IMR-90 (cell line): ENCODE measurements at places on chromosomes 4 and X. TPM values are rescaled to one million over a fixed set of nuclear protein-coding genes. Genes with fewer than 3 reads are reported as not detected.

The GAB1 gene
- 8.9 and 12.0 TPM in 2 replicates for total RNA-seq

The SSX4 gene
- not detected in 2 replicates for total RNA-seq

GRCh38 chr4:39134683-39135306 is 47.5 kb upstream of the WDR19 start:
- no peaks in the 10 kb centered on the region for H3K36me3 ChIP-seq
- H3K4me1 ChIP-seq: peaks cover 4% of the 10 kb centered on the region; the same call in 1 of the 2 replicates
- no peaks in the 10 kb centered on the region for H3K27me3 ChIP-seq
- peak; percentile 1 for DNase-seq

DNA sequence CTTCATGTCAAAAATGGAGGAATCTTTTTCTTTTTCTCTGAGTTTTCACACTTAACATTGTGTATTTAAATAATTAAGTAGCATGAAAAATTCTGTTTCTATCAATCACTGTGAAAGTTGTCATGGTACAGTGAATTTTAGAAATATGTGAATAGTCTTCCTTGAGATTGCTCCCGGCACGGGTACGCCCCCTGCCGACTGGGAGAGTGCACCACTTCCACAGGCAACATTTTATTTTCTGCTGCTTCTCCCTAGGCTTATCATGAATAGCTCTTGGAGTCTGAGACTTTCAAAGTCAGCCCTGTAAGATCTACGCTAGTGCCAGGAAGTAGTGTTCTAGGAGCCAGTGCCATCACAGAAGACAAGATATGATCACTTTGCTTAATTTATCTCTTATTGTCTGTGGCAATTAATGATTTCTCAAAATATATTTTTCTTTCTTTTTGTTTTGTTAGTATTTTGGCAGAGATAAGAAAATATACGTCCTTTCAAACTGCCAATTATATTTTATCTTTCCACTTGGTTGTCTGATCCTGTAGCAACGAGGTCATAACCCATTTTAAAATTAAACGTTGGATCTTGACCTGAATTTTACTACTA is 763.8 kb upstream of the AADAT start:
- no peak overlapping the region for H3K4me3 ChIP-seq
- no peaks in the 10 kb centered on the region for H3K4me1 ChIP-seq
- DNase-seq: no peak

DNA sequence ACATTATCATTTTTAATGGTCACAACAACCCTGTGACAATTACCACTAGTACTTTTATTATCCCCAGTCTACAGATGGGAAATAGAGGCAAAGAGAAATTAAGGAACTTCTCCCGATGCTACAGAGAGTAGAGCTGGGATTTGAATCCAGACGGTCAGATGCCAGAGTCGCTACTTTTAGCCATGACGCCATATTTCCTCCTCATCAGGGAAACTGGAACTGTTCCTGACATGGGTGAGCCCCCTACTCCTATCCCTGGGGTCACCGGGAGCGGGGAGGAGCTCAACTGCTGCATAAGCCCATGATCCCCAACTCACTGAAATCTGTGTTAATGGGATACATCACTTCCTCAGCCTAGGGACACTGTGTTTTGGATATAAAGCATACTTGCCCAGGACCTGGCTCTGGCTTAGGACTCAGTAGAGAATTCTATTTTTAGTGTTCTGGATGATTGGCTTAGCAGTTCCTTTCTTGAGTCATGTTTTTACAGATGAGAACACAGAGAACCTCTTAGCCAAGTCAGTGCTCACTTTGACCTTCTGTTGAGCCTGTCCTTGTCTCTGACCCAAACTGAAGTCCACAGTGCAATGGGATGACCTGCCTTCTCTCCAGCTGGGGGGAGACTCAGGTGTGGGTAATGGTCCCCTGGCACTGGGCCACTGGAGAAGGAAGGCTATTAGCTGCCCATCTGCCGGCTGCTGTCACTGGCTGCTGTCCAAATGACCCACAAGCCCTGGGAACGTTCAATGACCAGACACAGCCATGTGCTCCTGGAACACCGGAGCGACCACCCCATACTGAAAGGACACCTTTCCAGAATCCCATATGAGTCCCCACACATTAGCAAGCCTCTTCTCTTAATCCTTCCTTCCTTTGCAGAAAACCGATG is 90.8 kb upstream of the SHISA3 start:
- no peak for DNase-seq
- H3K4me3 ChIP-seq: no peak overlapping the region
- H3K4me1 ChIP-seq: peaks cover 2% of the 10 kb centered on the region; the same call in 1 of the 2 replicates
- no peaks in the 10 kb centered on the region; the same call in 1 of the 2 replicates for H3K27me3 ChIP-seq

DNA sequence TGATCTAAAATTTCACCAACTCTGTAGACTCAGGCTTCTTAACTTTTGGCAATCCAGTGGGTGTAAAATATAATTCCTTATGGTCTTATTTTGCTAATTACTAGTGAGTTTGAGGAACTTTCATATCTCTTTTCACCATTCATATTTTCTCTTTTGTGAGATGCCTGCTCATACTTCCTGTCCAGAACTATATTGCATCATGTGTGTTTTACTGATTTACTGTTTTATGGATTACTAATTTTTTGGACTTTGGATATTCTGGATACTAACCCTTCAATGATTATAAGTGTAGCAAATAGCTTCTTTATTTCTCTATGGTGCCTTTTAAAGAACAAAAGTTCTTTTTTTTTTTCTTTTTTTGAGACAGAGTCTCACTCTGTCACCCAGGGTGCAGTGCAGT is 20.6 kb downstream of the GSX2 start:
- DNase-seq: no peak
- no peak overlapping the region for H3K27ac ChIP-seq
- H3K36me3 ChIP-seq: no peaks in the 10 kb centered on the region
- no peak overlapping the region for H3K4me3 ChIP-seq

DNA sequence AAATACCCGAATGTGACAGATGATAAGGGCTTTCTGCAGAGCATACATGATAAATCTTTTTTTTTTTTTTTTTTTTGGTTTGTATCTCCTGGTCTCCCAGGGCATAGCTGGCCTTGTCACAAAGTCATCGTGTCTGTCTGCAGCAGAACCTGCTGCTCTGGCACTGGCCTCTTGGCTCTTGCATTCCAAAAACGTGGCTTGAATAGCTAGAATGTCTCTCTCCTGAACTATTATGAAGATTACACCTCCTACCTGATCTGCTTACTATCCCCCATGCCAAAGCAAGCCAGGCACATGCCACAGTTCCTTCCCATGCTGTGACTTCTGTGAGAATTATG is 50.4 kb upstream of the SCRG1 start:
- no peaks in the 10 kb centered on the region for H3K36me3 ChIP-seq
- H3K4me1 ChIP-seq: peaks cover 8% of the 10 kb centered on the region; the same call in 1 of the 2 replicates
- no peak overlapping the region for H3K27ac ChIP-seq
- no peaks in the 10 kb centered on the region for H3K27me3 ChIP-seq
- no peak for DNase-seq

DNA sequence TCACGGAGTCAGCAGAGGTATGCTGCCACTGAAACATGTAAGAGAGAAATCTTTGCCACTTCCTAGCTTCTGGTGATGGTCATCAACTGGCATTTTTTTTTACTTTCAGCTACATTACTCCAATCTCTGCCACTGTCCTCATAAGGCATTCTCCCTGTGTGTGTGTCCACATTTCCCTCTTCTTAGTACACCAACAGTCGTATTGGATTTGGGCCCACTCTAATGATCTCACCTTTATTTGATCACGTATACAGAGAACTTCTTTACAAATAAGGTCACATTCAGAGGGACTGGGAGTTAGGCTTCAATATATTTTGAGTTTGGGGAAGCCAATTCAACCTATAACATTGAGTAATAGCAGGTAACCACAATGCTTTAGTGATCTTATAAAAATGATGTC is 649.1 kb downstream of the GRID2 start:
- no peak overlapping the region for H3K4me3 ChIP-seq
- DNase-seq: no peak
- no peaks in the 10 kb centered on the region for H3K36me3 ChIP-seq

DNA sequence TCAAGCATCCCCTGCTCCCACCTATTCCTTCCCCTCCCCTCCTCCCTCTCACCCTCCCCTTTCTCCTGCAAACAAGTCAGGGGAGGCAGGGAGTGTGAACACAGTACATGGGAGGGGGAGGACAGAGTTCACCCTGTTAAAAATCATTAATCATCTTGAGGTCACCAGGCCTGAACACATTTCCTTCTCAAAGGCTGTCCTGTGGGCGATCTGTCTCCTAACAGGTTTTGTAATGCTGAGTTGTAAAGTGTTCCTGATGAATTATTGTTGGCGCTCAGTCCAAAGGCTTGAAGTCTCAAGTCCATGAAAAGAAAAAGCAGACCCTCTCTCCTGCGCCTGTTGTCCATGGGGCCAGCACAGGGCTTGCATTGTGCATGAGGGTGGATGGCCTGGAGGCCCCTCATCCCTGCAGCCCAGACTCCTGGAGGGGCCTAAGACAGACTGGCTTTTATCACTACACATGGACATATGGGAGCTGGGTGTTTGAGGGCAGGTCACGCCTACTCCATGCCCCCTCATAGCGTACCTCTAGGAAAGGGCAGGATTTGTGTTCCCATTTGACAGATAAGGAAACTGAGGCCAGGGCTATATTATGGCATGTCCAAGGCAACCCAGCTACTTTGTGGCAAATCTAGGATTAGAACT is 189.1 kb downstream of the RAB28 start:
- no peaks in the 10 kb centered on the region for H3K27me3 ChIP-seq
- H3K36me3 ChIP-seq: no peaks in the 10 kb centered on the region
- no peak overlapping the region for H3K4me3 ChIP-seq
- no peak for DNase-seq
- H3K27ac ChIP-seq: no peak overlapping the region
- no peaks in the 10 kb centered on the region for H3K4me1 ChIP-seq

DNA sequence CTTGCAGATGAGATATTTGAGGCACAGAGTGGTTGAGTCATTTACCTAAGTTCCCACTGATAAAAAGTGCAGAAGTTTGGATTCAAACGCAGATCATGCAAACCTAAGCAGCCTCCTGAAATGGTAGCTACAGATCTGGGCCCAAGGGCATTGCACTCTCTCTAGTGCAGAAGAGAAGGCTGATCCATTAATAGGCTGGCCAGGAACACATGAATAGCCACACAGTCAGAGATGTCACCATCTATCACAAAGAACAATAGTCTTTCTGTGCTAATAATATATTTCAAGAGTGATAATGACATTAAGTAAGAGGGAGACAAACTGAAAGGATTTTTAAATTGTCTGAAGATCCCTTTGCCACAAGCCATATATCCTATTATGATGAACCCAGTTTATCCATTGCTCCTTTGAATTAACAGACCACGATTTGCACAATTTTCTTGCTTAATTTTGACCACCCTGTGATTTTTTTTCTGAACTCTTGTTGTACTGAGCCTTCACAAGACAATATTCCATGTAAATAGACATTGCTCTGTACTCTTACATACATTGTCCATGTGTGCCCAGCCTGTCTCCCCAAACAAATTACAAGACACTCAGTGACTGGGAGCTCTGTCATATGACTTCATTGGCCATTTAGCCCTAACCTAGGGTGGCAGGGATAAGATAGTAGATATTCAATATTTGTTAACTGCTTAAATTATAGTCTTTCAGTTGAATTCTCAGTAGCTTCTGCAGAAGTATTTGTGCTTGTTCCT is 112.4 kb upstream of the RBPJ start:
- H3K27ac ChIP-seq: no peak overlapping the region
- H3K4me1 ChIP-seq: peaks cover 6% of the 10 kb centered on the region; the same call in 1 of the 2 replicates
- H3K36me3 ChIP-seq: no peaks in the 10 kb centered on the region
- no peak overlapping the region for H3K4me3 ChIP-seq
- peaks cover 4% of the 10 kb centered on the region for H3K27me3 ChIP-seq

DNA sequence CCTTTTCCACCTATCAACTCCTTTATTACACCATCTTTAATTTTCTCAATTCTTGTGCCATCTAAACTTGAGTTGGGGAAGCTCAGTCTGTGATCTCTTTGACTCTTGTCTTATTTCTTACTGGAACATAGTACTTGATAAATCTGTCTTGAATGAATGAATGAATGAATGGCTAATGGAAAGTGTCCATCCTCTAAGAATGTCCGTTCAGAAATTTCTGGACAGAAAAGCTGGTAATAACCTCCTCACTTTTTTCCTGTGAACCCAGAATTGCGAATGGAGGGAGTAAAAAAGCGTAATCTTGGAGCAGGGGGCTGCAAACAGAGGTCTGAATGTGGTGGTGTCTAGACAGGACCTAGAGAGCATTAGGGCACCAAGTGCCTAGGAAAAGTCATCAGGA is 9.4 kb upstream of the CLTRN start:
- H3K36me3 ChIP-seq: no peaks in the 10 kb centered on the region
- no peak for DNase-seq
- 0 out of 2 replicates have a peak, but pooled peaks cover 1% of the 10 kb centered on the region for H3K4me1 ChIP-seq
- H3K27ac ChIP-seq: no peak overlapping the region

- peak; percentile 39 for DNase-seq
- no peaks in the 10 kb centered on the region for H3K27me3 ChIP-seq
- H3K27ac ChIP-seq: no peak overlapping the region
- H3K36me3 ChIP-seq: peaks cover 2% of the 10 kb centered on the region; the same call in 1 of the 2 replicates
Measured at GRCh38 chr4:94559351-94559806, 107.6 kb downstream of the PDLIM5 start.

GRCh38 chrX:41868392-41868977 is 54.9 kb downstream of the CASK start:
- H3K36me3 ChIP-seq: no peaks in the 10 kb centered on the region
- no peaks in the 10 kb centered on the region for H3K27me3 ChIP-seq
- no peak overlapping the region for H3K27ac ChIP-seq
- DNase-seq: no peak
- no peak overlapping the region for H3K4me3 ChIP-seq

DNA sequence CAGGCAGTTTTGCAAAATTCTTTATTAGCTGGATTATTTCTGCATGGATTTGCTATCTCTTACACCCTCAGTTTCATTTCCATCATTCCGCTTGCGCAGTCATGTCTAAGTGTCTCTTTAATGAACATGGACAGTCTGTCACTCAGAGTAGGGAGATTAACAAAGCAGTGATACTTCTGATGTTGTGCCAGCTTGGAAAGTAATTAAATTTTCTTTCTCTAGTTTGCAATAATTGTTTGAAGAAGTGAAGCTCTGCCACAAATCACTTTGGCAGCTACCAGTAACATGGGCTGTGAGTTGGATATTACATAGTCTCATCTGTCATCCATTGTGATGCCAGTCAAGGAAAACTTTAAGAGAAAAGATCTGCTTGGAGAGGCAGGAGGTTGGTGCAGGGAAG is 324.8 kb upstream of the NWD2 start:
- DNase-seq: no peak
- H3K27me3 ChIP-seq: no peaks in the 10 kb centered on the region
- no peak overlapping the region for H3K27ac ChIP-seq
- no peaks in the 10 kb centered on the region for H3K36me3 ChIP-seq

DNA sequence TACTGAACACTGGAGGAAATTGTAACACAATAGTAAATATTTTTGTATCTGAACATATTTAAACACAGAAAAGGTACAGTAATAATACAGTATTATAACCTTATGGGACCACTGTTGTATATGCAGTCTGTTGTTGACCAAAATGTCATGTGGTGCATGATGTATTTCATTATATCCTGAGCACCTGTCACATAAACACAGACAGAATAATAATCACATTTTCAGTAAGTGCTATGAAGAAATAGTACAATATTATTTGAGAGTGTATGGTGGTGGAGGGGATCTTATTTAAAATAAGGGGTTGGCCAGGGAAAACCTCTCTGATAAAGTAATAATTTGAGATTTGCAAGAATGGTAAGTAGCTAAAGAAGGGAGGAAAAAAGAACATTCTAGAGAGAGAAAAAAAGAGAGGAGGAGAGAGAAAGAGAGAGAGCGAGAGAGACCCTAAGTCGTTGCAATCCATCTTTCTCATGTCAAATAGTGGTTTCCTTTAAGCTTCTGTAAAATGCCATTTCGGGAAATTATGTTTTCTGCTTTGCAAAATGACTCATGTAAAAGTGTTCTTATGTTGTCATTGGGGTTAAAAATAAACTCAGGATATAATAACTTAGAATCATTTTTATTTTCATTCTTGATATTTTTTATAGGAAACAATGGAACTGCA is 19.3 kb upstream of the CLNK start:
- no peak overlapping the region for H3K4me3 ChIP-seq
- H3K27me3 ChIP-seq: no peaks in the 10 kb centered on the region
- no peaks in the 10 kb centered on the region for H3K36me3 ChIP-seq
- peaks cover 10% of the 10 kb centered on the region for H3K4me1 ChIP-seq
